Tibial nerve (tissue), 4 donors: ENCODE measurements at places on chromosomes 3 and 15. TPM values are rescaled to one million over a fixed set of nuclear protein-coding genes. Genes with fewer than 3 reads are reported as not detected.

The ACY1 gene
- total RNA-seq, result 61.0 TPM

The ACKR2 gene
- 34.3 TPM for total RNA-seq

The P2RY13 gene
- total RNA-seq, result 3.1 TPM

The C3orf22 gene
- total RNA-seq, result not detected

The CCDC12 gene
- total RNA-seq, result 55.3 TPM

The ITGA11 gene
- 6.9 TPM for total RNA-seq

The MYNN gene
- total RNA-seq, result 10.8 TPM

The MNS1 gene
- total RNA-seq, result 2.3 TPM

The INKA1 gene
- total RNA-seq, result 8.8 TPM

The SCN11A gene
- total RNA-seq, result 0.21 TPM

The LMAN1L gene
- not detected for total RNA-seq

The C3orf49 gene
- total RNA-seq, result not detected

The TNIK gene
- total RNA-seq, result 6.3 TPM

The LDHAL6B gene
- not detected for total RNA-seq

The BNC1 gene
- not detected for total RNA-seq

The CPN2 gene
- not detected for total RNA-seq

The PIGZ gene
- 31.8 TPM for total RNA-seq

The ALG1L2 gene
- total RNA-seq, result not detected

The GXYLT2 gene
- total RNA-seq, result 18.2 TPM

The HMG20A gene
- total RNA-seq, result 65.1 TPM

The DPPA2 gene
- not detected for total RNA-seq

The ECE2 gene
- total RNA-seq, result not detected

The FOXL2 gene
- total RNA-seq, result not detected

The CD200R1 gene
- 2.1 TPM for total RNA-seq
